ENCODE measurements at places on chromosomes 2 and 18.

- DNase-seq: no peak
Measured at GRCh38 chr18:10301831-10302483, 152.5 kb upstream of the APCDD1 start.

DNA sequence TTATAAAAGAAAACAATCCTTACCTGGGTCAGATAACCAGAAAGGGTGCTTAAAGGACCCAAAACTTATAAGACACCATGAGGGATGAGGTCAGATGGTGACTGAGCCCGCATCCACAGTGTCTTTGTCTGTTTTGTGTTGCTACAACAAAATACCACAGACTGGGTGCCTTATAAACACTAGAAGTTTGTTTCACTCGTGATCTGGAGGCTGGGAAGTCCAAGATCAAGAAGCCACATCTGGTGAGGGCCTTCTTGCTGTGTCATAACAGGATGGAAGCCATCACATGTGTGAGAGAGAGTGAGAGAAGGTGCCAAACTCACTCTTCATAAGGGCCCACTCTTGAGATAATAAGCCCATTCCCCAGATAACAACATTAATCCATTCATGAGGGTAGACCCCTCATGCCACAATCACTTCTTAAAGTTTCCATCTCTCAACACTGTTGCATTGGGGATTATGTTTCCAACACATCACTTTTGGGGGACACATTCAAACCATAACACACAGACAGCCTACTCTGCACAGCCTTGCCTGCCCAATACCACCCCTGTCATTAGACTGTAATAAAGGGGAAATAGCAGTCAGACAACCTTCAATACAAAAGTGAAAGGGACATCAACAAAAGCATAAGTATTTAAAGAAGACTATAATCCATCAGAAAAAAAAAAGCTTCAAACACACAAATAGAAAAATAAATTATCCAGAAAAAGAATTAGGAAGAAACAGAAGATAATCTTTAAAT, 249.8 kb downstream of the ANAPC1 start:
- DNase-seq: no peak

- no peak for DNase-seq
Measured at GRCh38 chr2:26136451-26136850, 36.4 kb upstream of the GAREM2 start.

GRCh38 chr2:54106631-54107454, 8.6 kb upstream of the ACYP2 start:
- DNase-seq: peak; percentile 34

GRCh38 chr2:25029183-25029554, 12.7 kb upstream of the EFR3B start:
- no peak for DNase-seq

DNA sequence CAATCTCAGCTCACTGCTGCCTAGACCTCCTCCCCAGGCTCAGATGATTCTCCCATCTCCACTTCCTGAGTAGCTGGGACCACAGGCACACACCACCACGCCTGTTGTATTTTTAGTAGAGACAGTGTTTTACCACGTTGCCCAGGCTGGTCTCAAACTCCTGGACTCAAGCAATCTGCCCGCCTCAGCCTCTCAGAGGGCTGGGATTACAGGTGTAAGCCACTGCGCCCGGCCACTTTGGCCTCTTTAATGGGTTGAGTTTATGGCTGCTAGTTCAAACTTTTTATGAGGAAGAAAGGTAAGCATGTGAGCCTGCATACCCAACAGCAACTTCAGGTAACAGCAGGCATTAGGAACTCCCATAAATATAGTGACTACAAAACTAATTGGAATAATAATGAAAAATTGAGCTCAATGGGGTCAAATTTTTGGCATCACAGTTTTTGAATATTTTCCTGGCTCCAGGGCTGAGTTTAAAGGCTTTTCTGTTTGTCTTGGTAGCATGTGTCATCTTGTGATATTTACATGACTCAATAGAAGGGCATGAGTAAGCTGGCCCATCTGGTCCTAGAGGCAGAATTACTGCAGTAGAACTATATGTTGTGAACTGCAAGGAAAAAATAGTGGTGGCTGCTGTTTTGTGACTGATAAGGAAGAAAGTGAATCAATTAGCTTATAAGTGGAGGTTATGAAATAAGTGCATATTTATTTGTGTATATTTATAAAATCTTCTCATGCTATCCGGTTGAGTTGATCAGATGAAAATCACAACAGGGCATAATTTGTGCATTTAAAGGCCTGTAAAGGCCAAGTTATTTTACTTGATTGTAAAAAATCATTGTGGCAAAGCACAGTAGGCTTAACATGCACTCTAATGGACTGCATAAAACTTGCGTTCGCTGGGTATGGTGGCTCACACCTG, 24.8 kb downstream of the GALM start:
- DNase-seq: peak; percentile 65

- no peak for DNase-seq
Measured at GRCh38 chr2:133389569-133389968, 178.7 kb downstream of the NCKAP5 start.

- no peak for DNase-seq
Measured at GRCh38 chr18:6256521-6256920, 158.2 kb downstream of the L3MBTL4 start.

GRCh38 chr18:74654638-74655037, 57.0 kb downstream of the ZNF407 start:
- peak; percentile 26 for DNase-seq

DNA sequence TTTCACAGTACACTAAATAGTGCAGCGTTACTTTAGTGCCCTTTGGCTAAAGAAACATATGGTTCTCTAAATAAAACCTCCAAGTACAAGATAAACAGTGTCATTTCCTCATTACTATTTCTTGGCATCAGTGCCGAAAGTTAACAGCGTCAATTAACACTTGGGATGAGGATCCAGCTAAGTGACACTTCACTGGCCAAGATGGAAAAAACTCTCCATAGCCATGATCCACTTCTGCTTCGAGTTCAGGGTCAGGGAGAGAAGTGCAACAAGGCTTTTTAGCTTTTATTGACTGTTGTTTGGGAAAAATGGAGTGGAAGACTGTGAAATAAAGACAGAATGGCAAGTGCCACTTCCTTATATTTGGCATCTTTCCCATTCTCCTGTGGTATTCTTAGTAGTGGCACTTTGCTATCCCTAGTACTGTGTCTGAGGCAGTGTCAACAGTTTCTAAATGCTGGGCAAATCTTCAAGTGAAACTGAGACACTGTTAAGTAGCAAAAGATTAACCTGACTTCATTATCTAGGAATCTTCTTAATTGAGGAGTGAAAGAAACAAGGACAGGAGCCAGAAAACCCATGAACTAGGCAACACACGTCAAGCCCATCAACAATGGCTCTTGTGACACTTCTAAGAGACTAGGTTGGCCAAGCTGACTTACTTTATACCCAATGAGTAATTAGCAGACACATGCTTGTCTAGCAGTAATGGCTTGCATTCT, 222.5 kb upstream of the SESTD1 start:
- no peak for DNase-seq

DNA sequence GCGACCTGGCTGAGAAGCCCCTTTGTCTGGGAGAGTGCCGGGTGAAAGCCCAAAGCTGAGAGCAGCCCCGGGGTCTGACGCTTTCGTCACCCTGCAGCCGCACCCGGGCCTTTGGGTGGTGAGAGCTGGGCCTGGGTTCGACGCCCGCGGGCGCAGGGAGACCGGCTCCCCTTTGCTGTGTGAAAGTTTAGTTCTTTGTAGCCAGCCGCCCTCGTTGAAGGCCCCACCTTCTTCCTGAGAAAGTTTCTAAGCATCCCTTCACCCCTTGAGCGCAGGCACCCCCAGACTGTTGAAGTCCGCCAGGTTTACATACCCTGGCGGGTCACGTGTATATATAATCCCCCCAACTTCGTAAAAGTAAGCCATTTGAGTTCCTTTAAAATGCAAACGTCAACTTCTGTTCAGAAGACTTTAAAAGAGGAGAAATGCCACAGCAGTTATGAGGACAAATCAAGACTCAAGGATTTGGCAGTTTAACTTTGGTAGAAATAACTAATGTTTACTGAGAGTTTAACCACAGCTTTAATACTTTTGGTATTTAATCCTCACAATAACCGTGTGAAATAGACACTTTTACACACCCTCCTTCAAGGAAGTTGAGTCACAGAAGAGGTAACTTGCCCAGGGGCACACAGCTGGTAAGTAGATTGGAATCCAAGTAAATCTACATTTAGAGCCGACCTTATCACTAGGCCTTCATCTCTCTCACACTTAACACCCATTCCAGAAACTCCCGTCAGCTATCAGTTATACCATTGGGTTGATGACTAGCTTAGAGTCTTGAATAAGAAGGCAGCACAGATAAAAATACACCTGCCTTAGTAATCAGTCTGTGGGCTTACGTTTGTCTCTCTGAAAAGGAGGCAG, 1.1 kb upstream of the MBOAT2 start:
- DNase-seq: no peak

- DNase-seq: no peak
Measured at GRCh38 chr2:236959876-236960275, 125.8 kb upstream of the COPS8 start.

GRCh38 chr2:152407204-152407721, 72.3 kb downstream of the FMNL2 start:
- DNase-seq: no peak

DNA sequence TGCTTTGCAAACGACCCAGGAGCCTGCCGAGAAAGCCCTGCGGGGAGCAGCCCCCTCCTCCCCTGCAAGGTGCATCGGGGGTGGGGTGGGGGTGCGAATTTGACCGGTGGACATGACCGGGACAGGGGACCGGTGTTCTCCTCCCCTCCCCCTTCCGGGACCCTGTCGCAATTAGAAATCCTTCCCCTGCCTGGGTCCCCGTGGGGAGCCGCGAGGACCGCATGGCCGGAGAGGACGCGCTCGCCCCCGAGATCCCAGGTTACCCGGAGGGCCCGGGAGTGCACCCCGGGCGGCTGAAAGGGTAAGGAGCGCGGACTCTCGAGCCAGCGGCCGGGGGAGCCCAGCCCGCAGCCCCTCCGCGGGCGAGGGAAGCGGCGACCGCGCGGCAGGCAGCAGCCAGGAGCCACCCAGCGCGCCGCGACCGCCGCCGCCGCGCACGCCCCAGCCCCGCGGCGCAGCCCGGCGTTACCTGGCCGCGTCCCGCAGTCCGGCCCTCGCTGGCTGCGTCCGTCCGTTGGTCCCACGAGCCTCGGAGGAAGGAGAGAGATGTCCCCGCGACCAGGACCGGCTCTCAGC, 482 bp downstream of the DLGAP1 start:
- DNase-seq: no peak

DNA sequence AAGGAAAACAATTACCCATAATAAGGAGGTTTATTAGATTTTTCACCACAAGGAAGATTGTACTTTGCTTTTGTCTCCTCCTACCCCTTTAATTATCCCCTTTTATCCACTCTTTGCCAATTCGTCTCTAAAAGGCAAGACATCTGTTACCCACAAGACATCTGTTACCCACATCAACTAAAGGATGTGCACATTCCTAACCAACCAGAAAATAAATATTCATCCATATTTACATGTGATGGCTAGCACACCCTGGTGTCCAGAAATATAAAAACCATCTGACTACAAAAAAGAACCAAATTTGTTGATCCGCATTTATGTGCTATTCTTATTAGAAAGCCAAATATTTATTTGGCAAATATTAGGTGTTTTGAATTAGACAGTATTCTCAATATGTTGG, 35.7 kb downstream of the ACVR1C start:
- DNase-seq: no peak

- DNase-seq: no peak
Measured at GRCh38 chr2:220568296-220568695, 940.9 kb downstream of the SLC4A3 start.

DNA sequence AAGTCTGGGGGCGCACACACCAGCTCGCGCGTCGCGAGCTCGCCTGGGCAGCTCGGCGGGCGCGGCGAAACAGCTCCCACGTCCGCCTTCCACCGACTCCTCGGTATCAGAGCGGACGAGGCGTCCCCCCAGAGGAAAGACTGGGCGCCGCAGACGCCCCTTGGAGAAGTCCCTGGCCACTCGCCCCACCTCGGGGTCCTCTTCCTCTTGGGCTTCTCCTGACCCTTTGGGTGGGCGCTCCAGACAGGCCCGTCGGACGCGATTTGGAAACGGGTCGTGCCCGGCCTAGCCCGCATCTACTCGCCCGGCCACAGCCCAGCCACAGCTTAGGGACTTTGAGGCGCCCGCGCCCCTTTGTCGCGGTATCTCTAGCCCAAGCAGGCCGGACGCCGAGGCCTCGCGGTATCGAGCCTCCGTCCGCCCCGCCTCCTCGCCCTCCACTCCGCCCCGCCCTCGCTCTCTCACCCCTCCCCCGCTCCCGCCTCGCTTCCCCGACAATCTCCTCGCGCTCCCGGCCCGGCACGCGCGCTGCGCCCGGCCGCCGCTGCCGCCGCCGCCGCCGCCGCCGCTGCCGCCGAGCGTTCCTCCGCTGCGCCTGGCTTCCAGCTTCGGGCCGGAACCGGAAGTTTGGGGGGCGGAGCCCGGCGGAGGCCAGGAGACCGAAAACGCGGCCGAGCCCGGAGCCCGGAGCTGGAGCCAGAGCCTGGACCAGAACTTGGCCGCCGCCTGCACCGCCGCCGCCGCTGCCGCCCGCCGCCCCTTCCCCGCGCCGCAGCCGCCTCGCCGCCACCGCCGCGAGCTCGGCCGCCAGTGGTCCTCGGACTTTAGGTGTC, 749 bp upstream of the ACVR2A start:
- DNase-seq: peak; percentile 76

- no peak for DNase-seq
Measured at GRCh38 chr2:105373344-105373781, 25.5 kb downstream of the FHL2 start.

DNA sequence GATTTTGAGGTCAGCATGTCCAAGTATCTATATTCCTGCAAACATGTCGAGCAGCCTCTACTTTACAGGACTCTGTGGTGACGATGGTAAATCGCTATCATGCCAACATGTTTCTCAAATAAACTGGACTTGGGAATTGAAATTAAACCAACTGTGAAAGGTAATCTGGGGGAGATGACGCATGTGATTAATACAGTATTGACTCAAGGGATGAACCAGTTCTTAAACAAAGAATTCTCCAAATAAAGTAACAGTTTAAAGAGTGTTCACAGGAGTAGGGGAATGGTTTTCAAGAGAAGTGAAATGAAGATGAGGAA, 54.3 kb downstream of the THUMPD2 start:
- no peak for DNase-seq

- no peak for DNase-seq
Measured at GRCh38 chr2:60508339-60508917, 45.0 kb downstream of the BCL11A start.

DNA sequence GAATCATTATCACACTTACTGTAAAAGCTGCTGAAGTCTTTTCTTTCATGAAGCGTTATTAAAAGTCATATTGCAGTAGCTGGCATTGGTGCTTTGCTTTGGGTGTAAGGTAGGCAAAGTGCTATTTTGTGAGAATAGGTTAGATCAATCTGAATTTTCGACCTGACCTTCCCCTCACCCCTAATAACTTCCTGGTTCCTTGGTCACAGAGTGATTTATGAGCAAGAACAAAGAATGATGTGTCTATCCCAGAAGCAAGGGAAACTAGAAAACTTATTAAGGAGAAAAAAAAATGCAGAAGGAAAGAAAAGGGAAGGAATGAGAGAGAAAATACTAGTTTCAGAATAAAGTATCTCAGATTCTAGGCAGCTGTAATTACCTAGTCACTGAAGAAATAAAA, 163.1 kb upstream of the MEIS1 start:
- DNase-seq: no peak

GRCh38 chr2:118738106-118738505, 109.3 kb downstream of the EN1 start:
- DNase-seq: no peak

- DNase-seq: no peak
Measured at GRCh38 chr2:115161081-115161770, 718.8 kb downstream of the DPP10 start.
